ENCODE measurements at places on chromosomes 6 and 20.
A peak's percentile ranks its signal among the peaks of the same experiment; 100 is the strongest.

GRCh38 chr20:18138639-18139583, 1.2 kb downstream of the KAT14 start:
- DNase-seq = no peak

DNA sequence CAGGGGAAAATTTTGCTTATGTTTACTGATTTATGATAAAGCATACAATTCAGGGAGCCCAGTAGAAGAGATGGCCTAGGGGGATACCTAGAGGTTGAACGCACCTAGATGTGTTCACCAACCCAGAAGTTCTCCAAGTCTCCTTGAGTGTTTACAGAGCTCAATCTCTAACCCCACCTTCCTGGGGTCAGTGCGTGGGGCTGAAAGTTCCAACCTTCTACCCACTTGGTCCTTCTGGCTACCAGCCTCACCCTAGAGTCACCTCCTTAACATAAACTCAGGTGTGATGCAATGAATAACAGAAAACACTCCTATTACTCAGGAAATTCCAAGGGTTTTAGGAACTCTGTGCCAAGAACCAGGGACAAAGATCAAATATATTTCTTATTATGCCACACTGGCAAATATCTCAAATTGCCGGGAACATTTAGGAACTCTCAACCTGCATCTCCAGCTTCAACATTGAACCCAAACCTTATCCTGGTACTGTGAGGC, 26.4 kb downstream of the AFG1L start:
- DNase-seq = no peak

GRCh38 chr6:26550250-26550993, 12.3 kb downstream of the HMGN4 start:
- peak; percentile 46 for DNase-seq

- DNase-seq = no peak
These were observed 33.6 kb downstream of the METTL24 start for GRCh38 chr6:110324548-110324947.

- no peak for DNase-seq
These were observed 69.8 kb upstream of the RIN2 start for GRCh38 chr20:19688031-19688806.

DNA sequence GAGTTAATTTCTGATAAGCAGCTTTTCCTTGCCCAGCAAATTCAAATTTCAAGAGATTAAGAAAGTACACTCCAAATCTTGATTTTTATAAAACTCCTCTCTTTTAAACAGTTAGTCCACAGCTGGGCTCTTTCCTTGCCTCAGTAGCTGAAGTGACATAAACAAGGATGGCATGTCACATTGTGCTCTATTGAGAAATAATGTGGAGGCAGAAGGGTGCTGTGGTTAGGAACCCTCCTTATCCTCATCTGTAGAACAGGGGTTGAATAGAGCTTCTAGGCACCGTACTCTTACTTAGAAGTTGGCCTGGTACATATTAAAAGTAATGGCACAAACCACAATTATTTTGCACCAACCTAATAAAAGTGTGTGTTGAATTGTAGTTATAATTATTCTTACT, 70.3 kb downstream of the RSPO3 start:
- no peak for DNase-seq

- DNase-seq = no peak
These were observed 963 bp upstream of the RMND1 start for GRCh38 chr6:151452750-151453427.

- no peak for DNase-seq
These were observed 7.7 kb downstream of the TNFRSF21 start for GRCh38 chr6:47302043-47302442.

DNA sequence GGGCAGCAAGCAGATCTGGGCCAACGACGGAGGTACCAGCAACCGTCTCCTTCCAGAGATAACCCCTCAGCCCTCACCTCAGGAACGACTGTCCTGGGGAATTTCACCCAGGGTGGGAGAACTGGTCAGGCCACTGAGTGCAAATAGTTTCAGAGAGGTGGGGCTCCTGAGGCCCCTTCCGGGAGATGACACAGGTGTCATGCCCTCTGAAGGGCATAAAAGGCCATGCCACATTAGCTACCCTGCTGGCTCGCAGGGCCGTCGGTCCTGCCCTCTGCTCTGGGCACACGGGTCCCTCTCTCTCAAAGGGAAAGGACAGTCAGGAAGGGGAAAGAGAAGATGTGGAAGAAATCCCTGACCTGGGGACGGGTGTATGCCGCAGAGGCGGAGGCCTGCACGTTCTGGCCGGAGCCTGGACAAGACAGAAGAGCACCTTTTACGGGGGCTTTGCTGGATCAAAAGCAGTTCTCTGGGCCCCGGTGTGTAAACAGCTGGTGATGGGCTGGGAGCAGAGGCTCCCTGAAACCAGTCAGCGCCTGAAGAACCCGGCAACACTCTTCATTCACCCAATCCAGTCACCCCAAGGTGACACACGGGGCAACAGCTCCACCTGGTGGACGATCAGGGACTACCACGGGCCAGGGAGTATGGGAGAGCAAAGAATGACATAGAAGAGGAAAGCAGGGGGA, 6.4 kb upstream of the TAF8 start:
- DNase-seq = peak; percentile 90

DNA sequence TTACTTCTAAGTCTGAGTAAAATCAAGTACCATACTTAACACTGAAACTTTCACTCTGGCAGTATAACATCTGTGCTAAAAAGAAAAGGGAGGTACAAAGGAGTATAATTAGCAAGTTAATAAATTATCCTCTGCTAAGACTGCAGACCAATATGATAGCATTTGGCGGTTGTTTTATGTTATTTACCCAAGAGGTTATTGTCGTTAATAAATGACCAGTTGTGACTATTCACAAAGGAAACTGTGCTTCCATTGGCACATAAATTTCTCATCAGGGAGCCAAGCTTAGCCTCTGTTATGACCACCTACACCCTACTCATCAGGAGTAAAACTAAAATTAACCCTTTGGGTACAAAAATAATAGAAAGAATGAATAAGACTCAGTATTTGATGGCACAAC, 86.5 kb downstream of the CRYBG1 start:
- DNase-seq = no peak

DNA sequence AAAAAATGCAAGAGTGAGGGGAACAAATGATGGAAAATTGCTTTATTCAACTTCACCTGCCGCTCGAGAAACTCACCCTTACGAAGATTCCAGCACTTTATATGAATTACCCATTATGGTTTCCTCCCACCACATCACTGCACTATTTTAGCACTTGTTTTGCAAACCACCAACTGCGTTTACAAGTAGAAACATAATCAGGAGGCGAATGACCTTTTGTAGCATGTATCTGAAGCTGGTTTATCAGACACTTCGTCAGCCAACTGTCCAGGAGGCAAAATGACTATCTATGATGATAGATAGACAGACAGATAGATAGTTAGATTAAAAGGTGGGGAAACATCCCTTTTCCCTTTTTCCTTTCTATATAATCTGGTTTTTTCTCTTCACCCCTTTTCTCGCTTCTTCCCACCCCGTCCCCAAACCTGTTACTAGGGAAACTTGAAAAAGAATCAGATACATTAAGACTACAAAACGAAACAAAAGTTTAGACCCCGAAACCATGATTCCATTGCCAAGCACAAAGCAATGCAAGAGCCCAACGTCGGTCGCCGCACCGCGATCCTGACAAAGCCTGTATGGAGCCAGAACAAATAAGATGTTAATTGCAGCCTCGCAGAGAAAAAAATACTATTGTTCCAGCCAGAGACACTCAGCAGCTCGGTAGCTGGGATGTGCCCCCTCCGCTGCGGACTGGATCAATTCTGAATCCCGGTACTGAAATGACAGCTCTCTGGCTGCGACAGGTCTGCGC, 933 bp upstream of the ADGRB3 start:
- no peak for DNase-seq

GRCh38 chr6:156337801-156338200, 439.4 kb upstream of the ARID1B start:
- DNase-seq = no peak

GRCh38 chr6:78746457-78746856, 120.9 kb upstream of the IRAK1BP1 start:
- DNase-seq = no peak

DNA sequence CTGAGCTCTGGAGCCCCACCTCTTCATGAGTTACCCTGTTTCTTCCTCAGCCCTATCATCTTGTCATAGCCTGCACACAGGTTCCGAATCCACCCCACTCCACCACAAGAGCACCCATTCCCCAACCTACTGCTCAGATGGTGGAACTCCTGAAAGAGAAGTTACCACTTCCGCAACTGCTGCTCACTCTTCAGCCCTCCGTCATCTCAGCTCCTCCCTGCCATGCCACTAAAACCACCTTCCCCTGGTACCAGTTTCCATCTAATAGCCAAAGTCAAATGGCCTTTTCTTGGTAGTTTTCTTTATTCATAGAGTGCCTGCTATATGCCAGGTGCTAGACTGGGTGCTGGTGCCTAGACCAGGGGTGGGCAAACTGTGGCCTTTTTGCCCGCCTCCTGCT, 3.9 kb downstream of the RAB22A start:
- DNase-seq = peak; percentile 54

- peak; percentile 74 for DNase-seq
These were observed 27.1 kb upstream of the SYNCRIP start for GRCh38 chr6:85669735-85670194.

GRCh38 chr6:149089510-149089909, 228.0 kb upstream of the TAB2 start:
- DNase-seq = no peak

GRCh38 chr6:127247114-127248096, 19.3 kb upstream of the RNF146 start:
- no peak for DNase-seq

GRCh38 chr6:31767096-31767645, 4.7 kb downstream of the SAPCD1 start:
- DNase-seq = no peak

GRCh38 chr6:14757418-14757817, 488.5 kb upstream of the JARID2 start:
- DNase-seq = no peak

DNA sequence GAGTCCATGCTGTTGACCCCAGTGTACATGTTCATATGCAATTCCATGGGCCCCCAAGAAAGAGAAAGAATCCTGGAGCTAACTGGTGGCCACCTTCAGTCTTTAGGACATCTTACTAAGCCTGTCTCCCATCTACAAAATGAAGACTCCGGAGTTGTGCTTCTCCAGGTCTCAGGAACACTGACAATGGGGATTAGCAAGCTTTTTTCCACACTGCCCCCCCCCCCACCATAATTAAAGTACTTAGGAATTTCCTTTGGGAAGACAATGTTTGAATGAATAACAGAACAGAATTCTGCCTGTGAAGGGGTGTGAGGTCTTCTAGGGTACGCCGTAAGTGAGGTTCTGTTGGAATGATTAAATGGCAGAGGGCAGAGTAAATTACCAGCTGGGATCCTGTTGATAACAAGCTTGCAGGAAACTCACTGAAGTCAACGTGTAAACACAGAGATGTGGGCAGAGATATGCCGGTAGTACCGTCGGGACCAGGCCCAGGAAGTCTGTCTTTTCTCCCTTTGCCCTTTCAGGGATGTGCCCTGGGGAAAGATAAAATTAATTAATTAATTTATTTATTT, 63.1 kb downstream of the ANKRD6 start:
- DNase-seq = no peak

GRCh38 chr6:160167604-160168399, 46.2 kb downstream of the SLC22A1 start:
- no peak for DNase-seq

DNA sequence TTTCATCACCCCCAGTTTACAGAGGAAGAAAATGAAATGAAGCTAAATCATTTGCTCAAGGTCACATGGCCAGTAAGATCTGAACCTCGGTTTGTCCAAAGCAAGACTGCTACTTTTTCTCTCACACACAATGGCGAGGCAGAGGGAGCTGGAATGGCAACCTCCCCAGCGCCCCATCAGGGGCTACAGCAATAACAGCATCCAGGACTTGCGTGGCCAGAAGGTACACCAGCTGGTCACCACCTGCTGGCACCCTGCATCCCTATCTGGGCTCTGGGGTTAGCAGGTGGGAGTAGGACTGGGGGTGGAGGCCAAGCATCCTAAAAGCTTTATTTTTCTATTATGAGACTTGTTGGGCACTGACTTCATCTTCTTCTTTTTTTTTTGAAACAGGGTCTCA, 41.3 kb downstream of the TTI1 start:
- no peak for DNase-seq

DNA sequence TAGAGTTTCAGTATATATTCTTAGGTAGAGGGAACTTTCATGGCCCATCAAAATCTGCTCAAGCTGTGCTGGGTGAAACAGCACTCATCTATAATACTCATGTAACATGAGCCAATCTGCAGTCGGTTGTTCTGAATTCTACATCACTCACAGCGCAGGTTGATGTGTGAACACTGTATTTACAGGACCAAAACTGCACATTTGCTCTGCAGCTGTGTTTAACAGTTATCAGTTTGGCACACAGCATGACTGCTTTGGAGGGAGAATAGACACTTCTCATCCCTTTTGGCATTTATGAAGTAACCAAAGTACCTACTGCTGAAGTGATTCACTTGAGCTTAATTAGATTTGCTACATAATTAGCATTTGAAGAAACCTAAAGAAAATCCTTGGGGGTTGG, 225.1 kb downstream of the BCKDHB start:
- DNase-seq = no peak

GRCh38 chr20:58832457-58832856, 18.2 kb downstream of the GNAS-AS1 start:
- no peak for DNase-seq

- DNase-seq = no peak
These were observed 129.5 kb upstream of the SULF2 start for GRCh38 chr20:47914792-47915191.

- no peak for DNase-seq
These were observed 178.2 kb upstream of the IMPG1 start for GRCh38 chr6:76250666-76251065.

- no peak for DNase-seq
These were observed 23.0 kb downstream of the CARMIL1 start for GRCh38 chr6:25302151-25302550.

GRCh38 chr6:8166156-8166555, 63.8 kb upstream of the EEF1E1 start:
- no peak for DNase-seq

DNA sequence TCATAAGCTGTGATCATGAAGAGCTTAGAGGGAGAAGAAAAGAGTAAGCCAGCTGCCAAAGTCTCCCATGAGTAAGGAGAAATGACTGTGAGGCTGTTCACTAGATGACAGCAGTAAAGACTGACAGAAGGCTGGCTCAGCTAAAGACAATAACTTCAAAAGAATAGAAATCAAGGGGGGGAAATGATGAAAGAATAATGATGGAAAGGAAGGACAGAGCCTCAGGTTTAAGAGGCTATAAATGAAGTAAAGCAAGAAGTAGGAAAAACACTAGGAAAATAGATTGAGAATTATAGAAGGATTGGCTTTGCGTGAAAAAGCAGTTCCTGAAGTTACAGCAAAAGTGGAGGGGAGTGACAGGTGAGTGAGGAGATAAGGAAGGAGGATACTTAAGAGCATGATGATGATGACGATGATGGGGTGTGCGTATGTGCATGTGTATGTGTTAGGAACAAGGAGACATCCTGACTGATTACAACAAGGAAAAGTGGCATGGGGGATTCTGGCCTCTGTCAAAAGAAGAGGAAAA, 48.2 kb downstream of the HBS1L start:
- no peak for DNase-seq

Data from CD4-positive, alpha-beta T cell treated with Interleukin-21 for 1 hour (primary cell).